Stimulated activated CD8-positive, alpha-beta memory T cell treated with anti-CD3 and anti-CD28 coated beads, Interleukin-4, amount 100 ng/mL, for 1 hour (primary cell): ENCODE measurements at places on chromosomes 5 and 9.

DNA sequence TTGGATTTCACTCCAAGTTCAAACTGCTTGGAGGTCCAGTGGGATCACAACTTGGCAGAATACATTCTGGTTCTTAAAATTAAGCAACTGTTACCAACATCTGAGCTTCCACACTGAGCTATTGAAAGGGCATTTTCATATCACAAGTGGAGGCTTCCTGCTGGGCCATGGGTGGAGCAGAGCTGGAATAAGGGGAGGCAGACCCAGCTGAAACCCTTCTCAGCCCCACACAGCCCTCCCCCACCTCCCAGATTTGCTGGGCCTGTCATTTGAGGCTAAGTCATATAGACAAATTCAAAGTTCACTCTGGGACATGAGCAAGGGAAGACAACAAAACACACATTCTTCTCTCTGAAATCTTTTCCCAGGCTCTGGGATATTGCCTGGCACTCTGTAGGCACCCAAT, 79.9 kb downstream of the ACTL7B start:
- DNase-seq, result no peak

GRCh38 chr9:74729136-74729695, 158.5 kb downstream of the TRPM6 start:
- no peak for DNase-seq

DNA sequence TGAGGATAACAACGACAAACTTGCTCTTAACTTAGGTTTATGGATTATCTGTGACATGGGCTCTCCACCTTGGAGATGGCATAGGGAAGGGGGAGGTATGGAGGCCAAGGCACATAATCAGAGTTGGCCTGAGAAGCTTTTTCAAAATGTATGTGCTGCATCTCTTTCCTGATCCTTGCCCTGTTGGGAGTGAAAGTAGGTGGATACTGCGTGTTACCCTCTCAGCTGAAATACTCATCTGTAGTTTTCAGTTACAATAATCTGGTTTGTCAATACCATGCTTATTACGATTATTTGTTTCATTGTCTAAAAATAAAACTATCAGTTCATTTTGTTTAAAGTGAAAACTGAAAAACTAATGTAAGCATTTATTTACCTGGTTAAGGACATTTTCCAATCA, 86.7 kb downstream of the SLC44A1 start:
- DNase-seq, result no peak

DNA sequence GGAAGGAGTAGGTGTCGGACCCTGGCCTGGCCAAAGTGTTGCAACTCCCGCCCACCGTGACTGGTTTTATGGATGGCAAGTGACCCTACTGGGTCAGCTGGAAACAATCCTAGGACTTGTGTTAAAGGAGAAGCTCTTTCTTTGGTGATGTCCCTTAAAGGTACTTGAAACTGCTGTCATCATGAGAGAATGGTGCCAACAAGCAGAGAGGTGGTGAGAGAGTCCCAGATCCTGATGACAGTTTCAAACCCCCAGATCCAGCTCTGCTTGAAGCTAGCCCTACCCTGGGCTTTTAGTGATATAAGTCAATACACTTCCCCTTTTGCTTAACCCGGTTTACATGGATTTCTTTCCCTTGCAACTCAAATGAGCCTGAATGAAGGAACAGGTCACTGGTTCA, 72.5 kb upstream of the UBTD2 start:
- no peak for DNase-seq

DNA sequence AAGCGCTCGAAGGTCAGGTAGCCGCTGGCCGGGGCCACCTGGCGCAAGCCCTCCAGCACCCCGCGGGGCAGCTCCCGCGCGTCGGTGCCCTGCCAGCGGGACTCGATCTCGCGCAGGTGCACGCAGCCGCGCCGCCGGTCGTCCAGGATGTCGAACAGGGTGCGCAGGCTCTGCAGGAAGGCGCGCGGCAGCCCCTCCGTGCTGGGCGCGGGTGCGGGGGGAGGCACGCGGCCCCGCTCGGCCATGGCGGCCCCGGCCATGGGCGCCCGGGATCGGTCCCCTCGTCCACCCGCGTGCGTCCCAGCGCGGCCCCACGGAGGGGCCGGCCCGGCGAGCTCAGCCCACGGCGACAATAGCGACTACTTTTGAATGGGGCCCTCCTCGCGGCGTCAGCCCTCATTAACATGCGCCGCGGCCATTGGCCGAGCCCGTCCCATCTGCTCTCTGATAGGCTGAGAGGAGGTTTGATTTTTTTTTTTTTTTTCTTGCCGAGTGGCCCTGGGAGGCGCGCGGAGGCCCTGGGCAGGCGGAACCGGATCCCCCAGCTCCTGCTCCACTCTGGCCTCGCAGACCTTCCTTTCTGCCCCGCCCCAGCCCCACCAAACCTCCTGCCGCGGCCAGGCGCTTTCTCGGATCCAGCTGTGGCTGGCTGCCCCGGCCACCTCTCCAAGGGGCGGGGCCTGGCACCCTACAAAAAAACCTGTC, at the start of gene SAPCD2:
Gene SAPCD2 (minus strand): TSS at position 357 of the 705 bp plus-strand sequence. CDS start 97 bp downstream, at position 260.
- DNase-seq, result peak; percentile 52

DNA sequence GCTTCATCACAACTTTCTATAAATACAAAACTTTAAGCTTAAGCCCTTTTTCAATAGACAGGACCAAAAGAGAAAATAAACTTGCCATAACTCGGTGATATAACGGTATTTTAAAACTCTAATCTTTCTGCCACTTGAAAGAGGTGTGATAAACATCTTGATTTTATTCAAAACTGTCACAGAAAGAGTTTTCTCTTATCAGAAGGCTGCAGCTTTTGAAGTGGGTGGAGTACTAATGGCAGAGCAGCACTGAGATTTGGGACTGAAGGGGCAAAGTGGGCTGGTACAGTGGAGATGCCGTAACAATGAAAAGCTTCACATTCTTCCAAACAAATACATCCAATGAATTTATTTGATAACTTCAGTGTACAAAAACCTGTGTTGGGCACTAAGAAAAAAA, 92.5 kb downstream of the FBXO38 start:
- no peak for DNase-seq

GRCh38 chr9:23172979-23173637, 652.9 kb downstream of the ELAVL2 start:
- no peak for DNase-seq

DNA sequence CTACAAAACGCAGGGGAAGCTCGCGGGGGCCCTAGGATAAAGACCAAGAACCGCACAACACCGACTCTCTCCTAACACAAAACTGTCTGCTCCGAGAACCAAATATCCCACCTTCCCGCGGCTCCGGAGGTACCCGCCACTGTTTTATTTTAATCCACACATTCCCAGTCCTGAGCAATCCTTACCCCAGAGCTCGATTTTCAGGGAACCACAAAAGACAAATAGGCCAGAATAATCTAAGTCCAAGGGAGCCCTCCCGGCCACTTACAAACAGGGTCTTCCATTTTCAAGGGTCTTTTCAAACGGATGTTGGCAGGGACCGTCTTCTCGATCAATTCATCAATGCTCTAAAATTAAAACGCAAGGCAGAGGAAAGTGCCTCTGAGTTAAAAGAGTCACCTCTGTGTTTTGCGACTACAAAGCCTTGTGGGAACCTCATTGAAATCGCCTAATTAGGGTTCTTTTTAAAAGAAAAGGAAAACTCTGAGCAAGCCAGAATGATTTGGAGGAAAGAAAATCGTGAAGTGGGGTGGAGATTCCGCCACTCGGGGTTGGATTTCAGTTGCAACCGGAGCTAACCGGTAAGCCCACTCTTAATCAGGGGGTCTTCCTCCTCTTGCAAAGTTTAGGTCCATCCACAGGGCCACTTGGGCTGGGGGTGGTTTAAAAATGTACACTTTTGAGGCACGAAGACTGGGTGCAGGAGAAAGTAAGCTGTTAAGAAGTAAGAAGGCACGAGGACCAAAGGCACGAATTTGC, 1.0 kb downstream of the GLDC start:
- no peak for DNase-seq

- no peak for DNase-seq
These were observed 73.7 kb upstream of the DAP start for GRCh38 chr5:10834695-10835094.

DNA sequence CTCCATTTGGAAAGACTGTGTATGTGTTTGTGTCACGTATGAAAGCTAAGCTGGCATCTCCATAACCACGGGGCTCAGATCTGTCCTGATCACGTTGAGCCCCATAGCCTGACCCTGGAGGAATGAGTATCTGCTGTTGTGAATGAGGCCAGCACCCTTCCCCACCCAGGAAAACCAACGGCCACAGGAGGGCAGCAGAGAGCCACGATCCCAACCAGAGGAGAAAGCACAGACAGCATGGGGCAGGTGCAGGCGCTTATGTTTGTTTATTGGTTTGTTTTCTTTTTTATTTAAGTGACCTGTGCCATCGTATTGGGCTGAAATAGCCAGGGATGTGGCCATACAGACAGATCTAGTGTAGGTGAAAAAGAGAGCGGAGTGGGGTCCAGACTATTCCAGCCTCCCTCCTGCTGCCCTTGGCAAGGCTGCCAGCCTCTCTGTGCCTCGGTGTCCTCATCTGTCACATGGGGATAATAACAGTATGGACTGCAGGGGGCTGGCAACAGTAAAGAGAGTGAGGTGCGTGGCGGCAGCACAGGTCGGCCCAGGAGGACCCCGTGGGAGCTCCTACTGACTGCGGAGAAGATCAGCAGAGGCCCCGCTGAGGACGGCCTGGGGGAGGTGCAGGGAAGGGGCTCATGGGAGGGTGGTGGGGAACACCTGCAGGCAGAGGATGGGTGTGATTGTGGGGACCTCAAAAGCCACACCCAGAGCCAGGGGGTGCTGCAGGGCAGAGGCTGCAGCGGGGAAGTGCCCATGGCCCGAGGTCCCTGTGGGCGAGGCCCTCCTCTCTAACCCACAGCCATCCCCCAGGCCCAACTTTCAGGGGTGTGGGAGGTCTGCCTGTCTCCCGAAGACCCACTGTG, 12.1 kb downstream of the OR2V2 start:
- peak; percentile 94 for DNase-seq

DNA sequence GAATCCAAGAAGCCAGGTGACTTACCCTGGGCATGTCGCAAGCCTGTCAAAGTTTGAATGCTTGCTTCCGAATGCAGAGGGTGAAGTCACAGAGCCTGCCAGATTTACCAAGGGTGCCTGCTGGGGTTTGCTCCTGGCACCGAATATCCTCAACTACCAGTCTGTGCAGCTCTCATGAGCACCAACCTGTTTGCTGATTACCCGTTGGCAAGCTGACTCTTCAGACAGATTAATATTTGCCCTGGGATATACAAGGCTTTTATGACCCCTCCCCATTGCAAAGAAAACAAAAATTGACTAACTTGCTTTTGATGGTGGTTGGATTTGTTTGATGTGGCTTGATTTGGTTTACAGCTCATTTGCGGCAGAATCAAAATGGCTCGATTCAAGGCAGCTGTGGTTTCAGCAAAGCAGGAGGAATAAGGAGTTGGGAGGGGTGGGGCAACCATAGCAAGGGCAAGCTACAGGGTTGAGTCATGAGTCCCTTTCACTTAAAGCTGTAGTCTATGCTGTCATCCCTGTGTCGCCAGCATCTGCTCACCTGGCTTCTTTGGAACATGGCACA, 82.3 kb upstream of the AGXT2 start:
- DNase-seq, result no peak

GRCh38 chr5:27015758-27016157, 22.6 kb downstream of the CDH9 start:
- DNase-seq, result no peak

GRCh38 chr5:170293273-170293672, 4.3 kb downstream of the LCP2 start:
- DNase-seq, result no peak

DNA sequence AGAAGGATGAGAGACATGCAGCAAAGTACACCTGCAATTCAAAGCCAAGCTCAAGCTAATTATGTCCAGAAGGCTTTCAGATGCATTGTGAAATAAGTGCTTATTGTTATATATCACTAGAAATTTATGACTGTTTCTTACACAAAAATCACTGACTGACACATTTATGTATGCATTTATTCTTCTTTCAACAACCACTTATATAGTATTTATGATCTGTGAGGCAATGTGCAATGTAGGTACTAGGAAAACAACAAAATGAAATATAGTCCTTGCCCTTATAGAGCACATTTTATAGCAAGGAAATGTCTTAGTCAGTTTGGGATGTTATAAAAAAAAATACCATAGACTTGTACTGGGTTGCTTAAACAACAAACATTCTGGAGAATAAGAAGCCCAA, 167.6 kb downstream of the YIPF5 start:
- DNase-seq, result no peak

- DNase-seq, result no peak
These were observed 122.8 kb upstream of the STC2 start for GRCh38 chr5:173451031-173451430.

- DNase-seq, result no peak
These were observed 102.1 kb upstream of the RANBP3L start for GRCh38 chr5:36403632-36404311.

DNA sequence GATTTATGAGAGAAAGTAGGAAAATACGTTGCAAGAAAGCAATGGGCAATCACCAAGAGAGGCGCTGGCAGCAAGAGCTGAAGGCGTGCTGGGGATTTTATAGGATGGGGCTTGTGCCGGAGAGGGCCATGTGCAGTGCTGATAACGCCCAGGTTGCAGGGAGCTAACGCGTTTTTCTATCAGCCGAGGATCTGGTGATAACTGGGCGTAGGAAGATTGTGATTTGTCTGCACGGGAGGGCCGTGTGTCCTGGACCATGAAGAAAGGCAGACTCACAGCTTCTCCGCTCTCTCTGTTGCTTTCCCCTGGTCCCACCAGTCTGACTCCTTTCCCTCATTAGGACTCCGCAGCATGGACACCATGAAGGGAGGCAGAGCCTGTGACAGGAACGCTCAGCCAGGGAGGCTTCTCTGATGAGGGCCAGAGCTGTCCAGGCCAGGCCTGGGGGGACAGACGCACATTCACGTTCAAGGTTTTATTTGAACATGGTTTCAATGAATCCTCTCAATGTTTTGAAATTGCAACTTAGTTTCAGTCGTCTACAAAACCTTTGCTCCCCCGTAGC, 11.9 kb upstream of the CACNA1B start:
- no peak for DNase-seq

- DNase-seq, result no peak
These were observed 905 bp upstream of the HRH2 start for GRCh38 chr5:175656966-175657365.

DNA sequence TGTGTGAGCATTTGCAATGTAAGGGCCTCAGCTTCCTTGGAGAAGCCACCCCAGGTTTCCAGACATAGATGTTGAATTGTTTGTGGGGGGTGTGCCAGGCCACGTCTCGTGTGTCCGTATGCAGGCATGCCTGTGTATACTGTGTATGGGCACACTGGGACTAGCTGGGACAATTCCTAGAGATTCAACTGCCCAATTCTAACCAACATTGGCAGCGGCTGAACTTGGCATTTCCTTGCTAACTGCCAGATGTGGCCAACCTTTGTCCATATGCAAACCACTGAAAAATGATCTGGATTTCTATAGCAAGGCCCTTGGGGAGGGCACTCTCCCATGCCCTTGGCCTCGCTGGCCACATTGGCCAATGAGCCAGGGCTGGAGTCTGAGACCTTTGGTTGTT, 50.3 kb downstream of the SAR1B start:
- DNase-seq, result no peak
